Astrocyte (in vitro differentiated cells and primary cell): ENCODE measurements at places on chromosomes 1 and 21. TPM values are rescaled to one million over a fixed set of nuclear protein-coding genes. Genes with fewer than 3 reads are reported as not detected.

DNA sequence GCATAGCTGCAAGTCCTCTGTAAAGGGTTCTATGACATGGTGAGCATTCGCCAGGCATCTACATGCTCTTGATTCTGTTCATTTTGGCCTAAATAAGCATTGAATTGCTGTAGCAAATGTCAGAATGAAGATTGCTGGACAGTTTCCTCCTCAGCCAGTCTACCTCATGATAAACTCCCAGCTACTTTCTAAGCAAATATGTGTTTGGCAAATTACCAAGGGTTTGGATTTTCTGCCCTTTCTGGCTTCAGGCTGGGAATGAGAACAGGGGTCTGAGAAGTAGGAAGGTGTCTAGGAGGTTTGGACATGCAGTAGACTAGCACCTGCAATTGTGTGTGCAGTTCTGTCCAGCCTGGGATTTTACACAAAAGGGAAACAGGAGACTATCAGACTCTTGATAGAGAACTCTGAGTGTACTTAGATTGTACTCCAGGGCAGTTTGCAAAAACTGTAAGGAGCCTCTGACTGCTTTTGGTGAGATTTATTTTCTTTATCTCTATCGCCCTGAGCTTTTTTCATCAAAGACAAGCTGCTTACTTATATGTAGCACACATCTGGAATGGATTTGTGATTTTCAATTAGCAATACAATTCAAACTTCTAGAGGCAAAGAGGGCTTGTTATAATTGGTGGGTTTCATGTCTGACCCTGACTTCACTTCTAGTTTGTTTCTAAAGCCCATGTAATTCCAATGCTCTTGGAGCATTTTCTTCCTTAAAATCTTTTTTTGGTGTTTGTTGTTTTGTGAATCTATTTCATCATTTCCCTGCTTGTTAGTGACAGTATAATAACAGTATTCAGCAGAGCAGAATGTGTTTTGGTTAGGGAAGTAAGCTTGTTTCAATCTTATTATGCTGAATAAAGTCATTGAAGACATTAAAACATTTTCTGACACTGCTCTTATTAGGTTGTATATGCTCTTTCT is 150.8 kb downstream of the VPS13D start:
- H3K4me1 ChIP-seq, result no peaks in the 10 kb centered on the region
- peaks cover 22% of the 10 kb centered on the region for H3K36me3 ChIP-seq
- no peak for DNase-seq
- H3K4me3 ChIP-seq, result no peak overlapping the region
- no peak overlapping the region for H3K27ac ChIP-seq

- no peak overlapping the region for H3K4me3 ChIP-seq
- peaks cover 3% of the 10 kb centered on the region for H3K4me1 ChIP-seq
- H3K27ac ChIP-seq, result no peak overlapping the region
- DNase-seq, result peak; percentile 42
- no peaks in the 10 kb centered on the region for H3K27me3 ChIP-seq
Observed at GRCh38 chr1:66231217-66231616, 302.7 kb upstream of the SGIP1 start.

GRCh38 chr1:234096161-234096770 is 191.8 kb downstream of the SLC35F3 start:
- no peak overlapping the region for H3K4me3 ChIP-seq
- H3K4me1 ChIP-seq, result no peaks in the 10 kb centered on the region
- H3K27ac ChIP-seq, result no peak overlapping the region
- no peaks in the 10 kb centered on the region for H3K36me3 ChIP-seq
- DNase-seq, result no peak

GRCh38 chr1:81308191-81308590 is 492.5 kb upstream of the ADGRL2 start:
- DNase-seq, result no peak
- H3K27ac ChIP-seq, result no peak overlapping the region
- H3K27me3 ChIP-seq, result no peaks in the 10 kb centered on the region
- H3K36me3 ChIP-seq, result no peaks in the 10 kb centered on the region
- no peaks in the 10 kb centered on the region for H3K4me1 ChIP-seq
- H3K4me3 ChIP-seq, result no peak overlapping the region

- no peak for DNase-seq
- H3K36me3 ChIP-seq, result no peaks in the 10 kb centered on the region
- no peak overlapping the region for H3K27ac ChIP-seq
- H3K27me3 ChIP-seq, result no peaks in the 10 kb centered on the region
- H3K4me1 ChIP-seq, result peaks cover 37% of the 10 kb centered on the region
Observed at GRCh38 chr1:31583995-31584868, 7.9 kb downstream of the TINAGL1 start.

DNA sequence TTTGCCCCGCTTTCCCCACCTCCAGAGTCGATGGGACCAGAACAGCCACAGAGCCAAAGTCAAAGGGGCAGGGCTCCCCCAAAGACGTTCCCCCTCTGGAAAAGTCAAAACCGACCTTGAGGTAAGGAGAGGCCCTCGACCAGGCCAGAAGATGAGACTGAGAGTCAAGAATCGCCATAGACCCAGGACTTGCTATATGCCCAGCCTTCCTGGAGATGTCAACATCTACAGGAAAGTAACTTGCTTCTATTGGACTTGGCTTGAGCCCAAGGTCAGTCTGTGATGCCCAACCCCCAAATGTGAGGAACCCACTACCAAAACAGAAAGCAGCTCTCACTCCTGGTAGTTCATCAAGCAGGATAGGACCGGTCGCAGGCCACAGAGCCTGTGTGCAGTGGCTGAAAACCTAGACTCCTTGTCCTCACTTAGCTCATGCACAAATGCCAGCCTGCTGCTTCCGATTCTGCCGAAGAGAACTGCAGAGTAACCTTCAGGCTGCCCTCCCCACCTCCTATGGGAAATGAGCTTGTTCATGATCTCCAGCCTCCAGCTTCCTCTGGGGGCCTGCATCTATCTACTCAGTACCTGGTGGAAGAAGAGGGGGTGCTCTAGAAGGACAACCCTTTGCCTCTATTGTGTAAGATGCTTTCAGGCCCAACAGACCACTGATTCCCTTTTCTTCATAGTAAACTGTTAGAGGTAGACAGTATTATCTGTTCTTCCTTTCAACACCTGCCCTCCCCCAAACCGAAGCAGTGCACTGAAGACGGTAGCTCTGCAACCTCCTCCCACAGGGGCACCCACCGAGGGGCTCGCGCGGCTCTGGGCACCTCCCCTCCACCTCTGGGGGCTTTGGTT is 1.4 kb downstream of the ACOT7 start:
- no peak for DNase-seq
- H3K36me3 ChIP-seq, result no peaks in the 10 kb centered on the region
- H3K27me3 ChIP-seq, result no peaks in the 10 kb centered on the region
- H3K4me1 ChIP-seq, result peaks cover 14% of the 10 kb centered on the region
- H3K4me3 ChIP-seq, result peak overlapping the region; percentile 76

GRCh38 chr1:209607102-209607794 is 23.7 kb downstream of the CAMK1G start:
- no peaks in the 10 kb centered on the region for H3K4me1 ChIP-seq
- H3K4me3 ChIP-seq, result no peak overlapping the region
- no peak overlapping the region for H3K27ac ChIP-seq
- H3K27me3 ChIP-seq, result no peaks in the 10 kb centered on the region
- H3K36me3 ChIP-seq, result no peaks in the 10 kb centered on the region

The OR6F1 gene
- total RNA-seq, result not detected in 2 replicates

The LINGO4 gene
- not detected in 2 replicates for total RNA-seq

The INKA2 gene
- 7.3 and 12.6 TPM in 2 replicates for total RNA-seq

The HYI gene
- total RNA-seq, result 24.2 and 31.0 TPM in 2 replicates
